ENCODE measurements at places on chromosomes 2 and 18.
A peak's percentile ranks its signal among the peaks of the same experiment; 100 is the strongest.

- peak; percentile 60 for DNase-seq
These were observed 117.4 kb upstream of the CWC22 start for GRCh38 chr2:180124273-180125139.

GRCh38 chr2:66544258-66544657 lies 109.3 kb downstream of the MEIS1 start:
- DNase-seq, result no peak

- DNase-seq, result no peak
These were observed 25.4 kb upstream of the ST3GAL5 start for GRCh38 chr2:85913884-85914881.

GRCh38 chr2:168560817-168561499 lies 104.9 kb downstream of the CERS6 start:
- DNase-seq, result no peak

DNA sequence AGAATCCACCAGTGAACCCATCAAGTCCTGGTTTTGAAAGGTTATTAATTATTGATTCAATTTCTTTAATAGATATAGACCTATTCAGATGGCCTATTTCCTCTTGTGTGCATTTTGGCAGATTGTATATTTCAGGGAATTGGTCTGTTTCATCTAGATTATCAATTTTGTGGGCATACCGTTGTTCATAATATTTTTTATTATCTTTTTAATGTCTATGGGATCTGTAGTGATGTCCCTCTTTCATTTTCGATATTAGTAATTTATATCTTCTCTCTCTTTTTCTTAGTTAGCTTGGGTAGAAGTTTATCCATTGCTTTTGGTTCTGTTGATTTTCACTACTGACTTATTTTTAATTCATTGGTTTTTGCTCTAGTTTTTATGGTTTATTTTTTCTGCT lies 39.9 kb upstream of the TANC1 start:
- no peak for DNase-seq

- no peak for DNase-seq
These were observed 372.0 kb downstream of the ARHGAP15 start for GRCh38 chr2:143501106-143501676.

- DNase-seq, result no peak
These were observed 529.7 kb upstream of the FANCL start for GRCh38 chr2:58770846-58771245.

DNA sequence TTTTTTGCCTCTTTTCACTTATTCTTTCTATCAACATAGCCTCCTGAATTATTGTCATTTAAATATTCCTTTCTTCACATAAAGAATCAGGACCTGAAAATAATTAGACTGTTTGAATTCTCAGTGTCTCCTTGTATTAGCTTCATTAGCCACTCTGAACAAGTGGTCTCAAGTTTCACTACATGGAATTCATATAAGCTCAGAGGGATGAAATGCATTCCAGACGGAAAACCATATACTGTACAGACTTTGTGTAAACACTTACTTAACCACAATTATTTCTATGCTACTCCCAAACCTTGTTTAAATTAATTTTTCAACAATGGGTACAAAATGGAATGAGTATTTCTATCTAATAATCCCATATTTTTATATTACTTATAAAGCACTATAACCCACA lies 53.4 kb downstream of the CHN1 start:
- no peak for DNase-seq

- DNase-seq, result peak; percentile 55
These were observed 460.7 kb downstream of the MTX2 start for GRCh38 chr2:176729706-176730569.

GRCh38 chr2:1501038-1501851 lies 88.0 kb downstream of the TPO start:
- no peak for DNase-seq

GRCh38 chr2:61443342-61444041 lies 27.4 kb downstream of the USP34 start:
- DNase-seq, result peak; percentile 62

DNA sequence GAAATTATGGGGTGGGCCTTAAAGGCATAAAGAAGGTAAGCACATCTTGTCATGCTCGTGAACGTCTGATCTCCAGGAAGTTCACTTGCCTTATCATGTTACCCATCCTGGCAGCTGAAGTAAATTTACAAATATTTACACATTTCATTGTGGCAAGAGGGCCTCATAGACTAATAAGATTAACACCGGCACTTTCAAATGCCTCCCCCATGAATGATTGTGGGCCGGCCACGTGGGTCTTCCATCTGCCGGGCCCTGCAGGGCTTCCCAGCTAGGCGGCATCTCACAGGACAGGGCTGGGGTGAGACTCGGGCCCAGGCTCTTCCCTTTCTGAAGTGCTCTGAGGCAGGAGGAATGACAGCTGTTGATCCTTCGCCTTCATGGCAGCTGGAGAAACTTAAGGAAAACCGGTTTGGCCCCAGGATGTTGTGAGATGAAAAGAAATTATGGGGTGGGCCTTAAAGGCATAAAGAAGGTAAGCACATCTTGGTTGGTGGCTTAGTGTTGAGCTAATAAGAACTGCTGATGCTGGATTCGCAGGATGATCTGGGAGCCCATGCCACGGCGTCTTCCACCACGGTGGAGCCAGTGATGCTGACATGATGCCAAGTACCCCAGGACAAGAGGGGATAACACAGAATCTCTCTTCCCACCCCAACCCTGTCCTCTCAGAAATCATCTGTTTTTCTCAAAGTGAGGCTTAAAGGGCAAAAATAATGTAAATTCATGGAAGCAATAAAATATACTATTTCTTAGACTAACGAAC lies 176.3 kb downstream of the SEPTIN10 start:
- no peak for DNase-seq

GRCh38 chr2:118632921-118633320 lies 214.5 kb downstream of the EN1 start:
- no peak for DNase-seq

GRCh38 chr2:29182334-29182733 lies 67.1 kb downstream of the CLIP4 start:
- no peak for DNase-seq

- DNase-seq, result no peak
These were observed 28.4 kb downstream of the IMPA2 start for GRCh38 chr18:12009581-12010140.

GRCh38 chr18:61850756-61851155 lies 42.1 kb downstream of the RNF152 start:
- DNase-seq, result no peak

DNA sequence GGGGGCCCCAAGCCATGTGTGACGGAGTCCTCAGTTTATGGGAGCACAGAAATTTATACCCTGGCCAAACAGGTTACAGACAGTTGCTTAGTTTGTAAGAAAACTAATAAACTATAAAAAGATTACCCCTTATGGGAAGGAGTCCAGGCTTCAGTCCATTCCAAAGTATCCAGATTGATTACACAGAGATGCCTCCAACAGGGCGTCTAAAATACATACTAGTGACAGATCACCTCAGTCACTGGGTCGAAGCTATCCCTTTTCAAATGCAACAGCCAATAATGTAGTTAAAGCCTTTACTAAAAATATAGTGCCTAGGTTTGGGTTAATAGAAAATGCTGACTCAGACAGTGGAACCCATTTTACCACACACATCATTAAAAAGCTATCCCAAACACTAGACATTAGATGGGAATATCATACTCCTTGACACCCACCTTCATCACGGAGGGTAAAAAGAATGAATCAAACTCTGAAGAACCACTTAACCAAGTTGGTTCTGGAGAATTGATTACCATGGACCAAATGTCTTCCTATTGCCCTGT lies 10.7 kb downstream of the PRPF40A start:
- no peak for DNase-seq

GRCh38 chr2:68203587-68203986 lies 45.9 kb downstream of the PNO1 start:
- DNase-seq, result no peak

GRCh38 chr2:200695191-200695590 lies 109.4 kb downstream of the AOX1 start:
- no peak for DNase-seq

DNA sequence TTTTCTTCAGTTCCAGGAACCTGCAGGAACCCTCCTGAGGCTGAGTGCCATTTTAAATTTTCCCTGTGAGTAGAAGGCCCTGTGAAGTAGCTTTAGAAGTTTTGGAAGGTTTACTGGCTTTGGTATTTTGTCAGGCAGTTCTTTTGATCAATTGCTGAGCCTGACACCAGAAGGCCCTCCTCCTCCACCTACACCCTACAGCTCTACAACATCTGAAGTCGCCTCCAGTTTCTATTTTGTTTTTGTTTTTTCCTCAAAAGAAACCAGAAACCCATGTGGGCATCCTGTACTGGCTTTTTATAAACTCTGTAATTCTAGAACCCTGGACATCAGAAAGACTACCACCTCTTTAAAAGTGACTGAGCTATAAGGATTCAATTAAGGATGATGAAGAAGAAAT lies 153.7 kb downstream of the NRXN1 start:
- no peak for DNase-seq

DNA sequence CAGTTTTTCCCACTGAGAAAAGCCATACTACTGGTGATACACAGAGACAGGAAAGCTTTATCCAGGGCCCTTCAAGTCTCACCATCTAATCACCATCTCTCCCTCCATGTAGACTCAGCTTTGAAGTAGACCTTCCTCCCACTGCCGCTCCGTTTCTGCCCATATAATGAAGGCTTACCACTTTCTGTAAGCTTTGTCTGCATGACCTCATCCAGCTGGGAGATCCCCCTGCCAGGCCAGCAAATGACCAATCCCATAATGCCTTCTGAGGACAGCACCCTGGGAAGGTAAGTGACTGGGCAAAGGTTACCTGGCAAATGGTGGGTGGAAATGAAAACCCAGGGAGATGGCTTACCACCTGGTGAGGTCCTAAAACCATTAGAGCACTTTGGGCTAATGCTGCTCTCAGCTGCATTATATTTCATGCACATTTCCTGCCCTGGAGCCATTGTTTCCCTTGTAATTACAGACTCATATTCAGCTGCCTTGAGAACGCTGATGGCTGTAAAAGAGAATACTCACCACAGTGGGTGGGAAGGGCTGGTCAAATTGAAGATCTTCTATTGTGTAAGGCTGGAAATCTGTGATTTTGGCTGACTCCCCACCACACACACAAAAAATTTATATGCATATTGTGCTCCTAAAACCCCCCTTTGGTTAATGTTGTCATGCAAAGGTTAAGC lies 350.7 kb upstream of the SYT4 start:
- no peak for DNase-seq

DNA sequence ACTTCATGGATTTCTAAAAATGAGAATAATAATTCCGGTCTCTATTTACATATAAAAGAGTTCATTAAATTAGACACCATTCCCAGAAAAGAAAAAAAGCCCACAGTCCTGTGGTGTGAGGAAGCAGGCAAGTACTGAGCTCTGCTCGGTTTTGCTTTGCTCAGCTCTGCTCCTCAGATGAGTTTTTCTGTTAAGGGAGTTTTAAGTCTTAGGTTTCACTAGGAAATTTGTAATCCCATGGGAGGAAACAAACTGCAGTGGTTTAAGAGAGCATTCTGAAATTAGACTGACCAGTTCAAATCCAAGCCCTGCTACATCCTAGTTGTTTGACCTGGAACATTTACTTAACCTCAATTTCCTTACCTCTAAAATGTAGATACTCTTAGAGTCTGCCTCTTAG lies 338.6 kb upstream of the MMADHC start:
- no peak for DNase-seq

DNA sequence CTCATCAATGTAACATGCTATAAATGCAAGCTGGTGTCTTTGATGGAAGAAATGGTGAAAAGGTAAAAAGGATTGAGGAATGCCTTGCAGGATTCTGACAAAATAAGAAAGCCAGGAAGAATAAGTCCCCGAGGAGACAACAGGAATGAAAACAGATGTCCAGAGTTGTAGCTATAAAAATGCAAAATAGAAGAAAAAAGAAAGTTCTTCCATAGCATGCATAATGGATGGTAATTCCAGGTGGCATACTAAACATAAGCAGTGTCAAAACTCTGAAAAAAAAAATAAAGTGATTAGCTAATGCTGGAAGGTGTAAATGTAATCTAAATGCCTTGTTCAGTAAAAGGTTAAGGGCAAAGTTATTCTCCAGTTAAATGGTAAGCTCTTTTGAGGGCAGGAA lies 225.9 kb upstream of the CHST9 start:
- no peak for DNase-seq

Data from Caki2 (cell line).